Bladder microvascular endothelial cell (primary cell): ENCODE measurements at places on chromosomes 3 and 15. TPM values are rescaled to one million over a fixed set of nuclear protein-coding genes. Genes with fewer than 3 reads are reported as not detected.

The PLSCR5 gene
- total RNA-seq, result not detected in 2 replicates

The LRRC31 gene
- total RNA-seq, result not detected in 2 replicates

The CCDC54 gene
- not detected in 2 replicates for total RNA-seq

The NDN gene
- 9.9 and 26.2 TPM in 2 replicates for total RNA-seq

The ALPK3 gene
- total RNA-seq, result 9.4 and 104 TPM in 2 replicates

The CYP8B1 gene
- not detected in 2 replicates for total RNA-seq

The GABRR3 gene
- not detected in 2 replicates for total RNA-seq

The MAPKBP1 gene
- total RNA-seq, result 18.0 and 24.8 TPM in 2 replicates

The ANKUB1 gene
- not detected in 2 replicates for total RNA-seq
